SJSA1 (cell line): ENCODE measurements at places on chromosomes 4 and X. TPM values are rescaled to one million over a fixed set of nuclear protein-coding genes. Genes with fewer than 3 reads are reported as not detected.

Gene PNCK
- total RNA-seq = not detected in 2 replicates

GRCh38 chr4:83028976-83029375 is 6.0 kb upstream of the COPS4 start:
- no peak for DNase-seq

DNA sequence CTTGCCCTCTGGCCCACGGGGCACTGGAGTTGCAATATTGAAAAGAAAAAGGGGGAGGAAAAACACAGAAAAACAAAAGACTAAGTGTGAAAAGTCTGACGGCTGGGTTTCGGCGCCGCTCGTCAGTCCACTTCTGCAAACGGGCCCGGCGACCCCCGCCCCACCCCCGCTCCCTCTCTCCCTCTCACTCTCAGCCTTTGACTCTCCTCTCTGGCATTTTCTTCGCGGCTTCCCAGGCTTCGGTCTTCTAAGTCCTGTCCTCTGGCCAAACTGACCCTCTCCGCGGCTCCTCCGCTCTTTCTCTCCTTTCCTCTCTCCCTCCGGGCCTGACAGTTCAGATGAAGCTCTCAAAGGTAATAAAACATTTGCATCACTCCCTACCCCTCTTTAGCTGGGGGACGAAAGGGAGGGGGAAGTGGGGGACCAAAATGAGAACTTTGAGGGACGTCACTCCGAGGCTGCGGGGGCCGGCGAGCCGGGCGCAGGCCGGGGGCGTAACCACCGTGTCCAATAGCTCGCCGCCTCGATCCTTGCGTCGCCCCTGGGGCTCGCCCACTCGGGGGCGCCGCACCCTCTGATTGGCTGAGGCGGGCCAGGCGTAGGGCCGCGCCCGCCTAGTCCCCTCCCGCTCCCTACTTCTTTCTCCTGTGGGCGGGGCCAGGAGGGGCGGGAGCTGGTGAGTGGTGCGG is at the start of gene NKX6-1:
TSS of gene NKX6-1 (minus strand) at position 358 of the 689 bp plus-strand sequence. CDS start 1,064 bp downstream, outside the sequence.
- DNase-seq = peak; percentile 90

DNA sequence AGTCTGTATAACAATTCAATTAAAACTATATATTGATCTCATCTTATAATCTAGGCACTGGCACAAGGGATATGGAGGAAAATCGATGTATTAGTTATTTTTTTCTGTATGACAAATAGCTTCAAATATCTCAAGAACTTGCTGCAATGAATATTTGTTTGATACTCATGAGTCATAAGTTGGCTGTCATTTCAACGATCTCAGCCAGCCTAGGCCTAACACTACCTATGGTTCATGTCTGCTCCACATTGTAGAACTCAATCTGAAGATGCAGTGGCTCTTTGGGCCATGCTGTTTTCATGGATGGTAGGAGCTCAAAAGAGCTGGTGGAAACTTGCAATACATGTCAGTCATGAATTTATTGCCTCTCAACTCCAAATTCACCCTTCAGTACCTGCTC is 44.7 kb downstream of the MAGEB17 start:
- no peak for DNase-seq

Gene TNMD
- total RNA-seq = not detected in 2 replicates

- no peak for DNase-seq
These were observed 69.0 kb upstream of the PPP2R3B start for GRCh38 chrX:455673-456072.
